Stimulated activated CD8-positive, alpha-beta memory T cell treated with anti-CD3 and anti-CD28 coated beads, Interleukin-2, amount 100 ng/mL, for 1 hour (primary cell): ENCODE measurements at places on chromosomes 3 and 15.

DNA sequence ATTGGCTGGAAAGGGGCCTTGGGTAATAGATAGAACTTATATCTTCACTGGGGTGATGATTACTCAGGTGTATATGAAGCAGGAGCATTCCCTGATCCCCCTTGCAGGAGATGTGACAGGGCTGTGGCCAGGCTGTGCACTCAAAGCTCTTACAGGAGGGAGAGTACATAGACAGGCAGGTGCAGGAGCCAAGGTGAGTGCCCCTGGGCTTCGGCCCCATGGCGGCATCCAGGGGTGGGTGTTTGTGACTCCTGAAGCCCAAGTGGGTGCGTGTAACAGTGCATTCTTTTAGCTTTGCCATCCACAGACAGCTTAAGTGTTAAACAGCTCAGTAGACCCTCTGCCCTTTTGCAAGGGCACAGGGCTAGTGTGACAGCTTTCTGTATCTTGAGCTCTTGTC, 236.6 kb upstream of the GPR149 start:
- no peak for DNase-seq

DNA sequence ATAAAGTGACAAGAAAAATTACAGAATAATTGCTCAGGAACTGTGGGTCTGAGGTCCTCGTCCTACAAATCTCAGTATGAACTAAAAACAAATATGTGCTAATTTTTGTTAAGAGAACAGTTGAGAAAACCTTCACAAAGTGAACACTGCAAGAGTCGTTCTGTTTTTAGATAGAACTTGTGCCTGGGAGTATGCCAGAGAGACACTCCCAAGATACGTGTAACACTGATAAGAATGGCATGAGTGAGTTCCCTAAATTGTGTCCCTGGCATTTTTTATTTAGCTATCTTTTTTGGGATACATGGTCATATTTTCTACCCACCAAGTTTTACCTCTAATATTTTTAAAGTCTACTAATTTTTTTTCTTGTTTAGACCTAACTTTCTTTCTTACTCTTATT, 860.0 kb upstream of the NR2F2 start:
- no peak for DNase-seq

- DNase-seq, result no peak
These were observed 880 bp downstream of the NISCH start for GRCh38 chr3:52456169-52456799.

GRCh38 chr15:69126054-69126469, 34.4 kb upstream of the GLCE start:
- DNase-seq, result no peak

DNA sequence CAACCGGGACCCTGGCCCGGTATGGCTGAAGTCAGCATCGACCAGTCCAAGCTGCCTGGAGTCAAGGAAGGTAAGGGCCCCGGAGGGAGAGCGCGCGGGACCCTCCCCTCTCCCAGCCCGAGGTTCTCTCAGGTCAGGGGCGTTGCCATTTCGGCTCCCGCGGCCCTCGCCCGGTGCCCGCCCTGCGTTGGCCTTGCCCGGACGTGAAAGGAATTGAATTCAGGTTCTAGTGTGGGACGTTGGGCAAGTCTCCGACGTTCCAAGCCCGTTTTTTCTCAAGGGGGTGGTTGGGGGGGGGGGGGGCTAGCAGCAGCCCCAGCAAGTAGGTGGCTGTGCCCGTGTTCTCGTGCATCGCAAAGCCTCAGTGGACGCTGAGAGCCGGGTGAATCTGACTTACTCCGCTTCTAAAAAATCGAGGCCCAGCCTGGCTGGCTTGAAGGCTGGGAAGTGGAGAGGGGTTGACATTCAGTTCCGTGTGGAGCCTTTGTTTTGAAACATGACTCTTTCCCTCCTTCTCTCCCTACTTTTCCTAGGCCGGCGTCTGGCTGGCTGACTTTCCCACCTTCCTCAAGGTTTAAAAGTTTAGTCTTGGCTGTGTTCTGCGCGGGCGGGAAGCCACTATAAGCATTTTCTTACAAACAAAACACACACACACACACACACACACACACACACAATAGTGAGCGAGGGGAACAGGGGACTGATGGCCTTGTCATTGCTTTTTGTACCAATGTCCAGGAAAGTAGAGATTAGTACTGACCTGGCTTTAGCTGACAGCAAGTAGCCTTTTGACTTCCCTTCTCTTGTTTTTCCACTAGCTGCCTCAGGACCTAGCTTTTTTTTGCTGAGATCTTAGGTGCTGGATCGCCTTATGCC, at the start of gene UTS2B:
TSS of gene UTS2B (minus strand) at position 873 of the 876 bp plus-strand sequence. CDS start 48,337 bp downstream, outside the sequence.
- DNase-seq, result no peak

DNA sequence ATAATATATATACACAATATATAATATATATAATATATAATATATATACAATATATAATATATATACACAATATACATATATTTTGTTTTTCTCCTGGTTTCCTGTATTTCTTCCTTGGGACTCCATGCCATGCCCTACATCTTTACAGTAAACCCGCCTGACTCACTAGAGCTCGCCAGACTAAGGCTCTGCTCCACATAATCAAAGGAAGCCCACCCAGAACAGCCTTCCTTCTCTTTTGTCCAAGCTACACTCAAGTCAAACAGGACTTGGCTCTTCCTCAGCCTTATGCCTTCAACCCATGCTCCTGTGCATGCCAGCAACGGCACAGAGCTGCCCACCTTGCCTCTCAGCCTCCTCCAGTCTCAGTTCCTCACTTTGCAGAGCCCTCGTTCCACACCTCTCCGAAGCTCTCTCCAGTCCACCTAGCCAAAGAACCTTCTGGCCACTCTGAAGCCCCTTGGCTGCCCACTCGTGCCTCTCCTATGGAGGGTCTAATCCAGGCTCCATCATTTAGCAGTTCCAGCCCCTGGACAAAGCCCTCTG, 109.1 kb downstream of the RFTN1 start:
- DNase-seq, result no peak

DNA sequence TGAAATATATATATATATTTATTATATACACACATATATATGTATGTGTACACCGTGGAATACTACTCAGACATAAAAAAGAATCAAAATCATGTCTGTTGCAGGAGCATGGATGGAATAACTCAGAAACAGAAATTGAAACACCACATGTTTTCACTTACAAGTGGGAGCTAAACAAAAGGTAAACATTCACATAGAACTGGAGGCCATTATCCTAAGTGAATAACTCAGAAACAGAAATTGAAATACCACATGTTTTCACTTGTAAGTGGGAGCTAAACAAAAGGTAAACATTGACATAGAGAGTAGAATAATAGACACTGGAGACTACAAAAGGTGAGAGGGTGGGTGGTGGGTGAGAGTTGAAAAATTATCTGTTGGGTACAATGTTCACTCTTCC, 171.5 kb upstream of the GOLIM4 start:
- no peak for DNase-seq

DNA sequence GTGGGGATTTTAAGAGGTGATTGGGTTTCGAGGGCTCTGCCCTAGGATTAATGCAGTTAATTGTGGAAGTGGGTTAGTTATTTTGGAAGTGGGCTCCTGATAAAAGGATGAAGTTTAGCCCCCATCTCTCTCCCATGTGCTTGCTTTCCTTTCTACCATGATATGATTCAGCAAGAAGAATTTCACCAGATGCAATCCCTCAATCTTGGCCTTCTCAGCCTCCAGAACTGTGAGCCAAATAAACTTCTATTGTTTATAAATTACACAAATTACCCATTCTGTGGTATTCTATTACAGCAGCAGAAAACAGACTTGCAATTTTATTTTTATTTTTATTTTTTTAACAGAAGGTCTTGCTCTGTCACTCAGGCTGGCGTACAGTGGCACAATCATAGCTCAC, 27.3 kb upstream of the UBE2E1 start:
- no peak for DNase-seq

DNA sequence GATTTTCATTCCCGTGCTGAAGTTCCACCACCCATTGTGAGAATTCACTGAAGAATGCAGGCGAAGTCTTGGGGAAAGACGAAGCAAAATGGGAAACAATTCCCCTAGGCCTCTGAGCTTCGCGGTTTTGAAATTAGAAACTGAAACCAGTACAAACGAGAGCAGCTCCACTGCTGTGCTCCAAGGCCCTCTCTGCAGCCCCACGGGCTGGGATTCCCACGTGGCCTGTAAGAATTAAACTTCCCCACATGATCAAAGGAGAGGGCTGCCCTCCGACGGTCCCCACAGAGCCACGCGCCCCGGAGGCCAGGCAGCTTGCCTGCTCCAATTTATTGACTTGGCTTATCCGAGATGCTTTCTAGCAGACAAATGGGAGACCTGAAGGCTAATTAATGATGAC, 144.0 kb downstream of the GREM1 start:
- DNase-seq, result no peak

GRCh38 chr3:126447456-126448106, 28.1 kb downstream of the ZXDC start:
- DNase-seq, result no peak

GRCh38 chr15:45732662-45733061, 97.8 kb downstream of the SQOR start:
- DNase-seq, result no peak

- DNase-seq, result no peak
These were observed 243.8 kb downstream of the ZNF621 start for GRCh38 chr3:40768536-40768935.

DNA sequence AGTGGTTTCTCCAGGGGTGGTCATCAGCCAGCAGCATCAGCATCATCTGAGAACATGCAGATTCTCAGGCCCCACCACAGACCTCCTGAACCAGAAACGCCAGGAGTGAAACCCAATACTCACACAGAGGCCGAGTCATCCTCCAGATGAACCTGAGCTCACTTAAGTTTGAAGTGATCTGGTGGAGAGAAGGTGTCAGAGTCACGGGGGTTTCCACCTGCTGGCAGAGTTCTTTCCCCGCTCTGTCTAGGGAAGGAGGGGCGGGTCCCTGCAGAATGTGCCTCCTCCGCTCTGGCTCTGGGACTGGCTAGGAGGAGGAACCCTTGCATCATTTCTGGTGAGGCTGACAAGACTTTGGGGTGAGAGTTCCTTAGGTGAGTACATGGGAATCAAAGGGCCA, 13.3 kb upstream of the KIF23 start:
- DNase-seq, result no peak

- no peak for DNase-seq
These were observed 30.8 kb downstream of the CHCHD4 start for GRCh38 chr3:14093831-14094230.

- no peak for DNase-seq
These were observed 36.4 kb downstream of the CCDC80 start for GRCh38 chr3:112604536-112604935.

GRCh38 chr3:193481436-193481835, 73.3 kb downstream of the ATP13A4 start:
- no peak for DNase-seq

DNA sequence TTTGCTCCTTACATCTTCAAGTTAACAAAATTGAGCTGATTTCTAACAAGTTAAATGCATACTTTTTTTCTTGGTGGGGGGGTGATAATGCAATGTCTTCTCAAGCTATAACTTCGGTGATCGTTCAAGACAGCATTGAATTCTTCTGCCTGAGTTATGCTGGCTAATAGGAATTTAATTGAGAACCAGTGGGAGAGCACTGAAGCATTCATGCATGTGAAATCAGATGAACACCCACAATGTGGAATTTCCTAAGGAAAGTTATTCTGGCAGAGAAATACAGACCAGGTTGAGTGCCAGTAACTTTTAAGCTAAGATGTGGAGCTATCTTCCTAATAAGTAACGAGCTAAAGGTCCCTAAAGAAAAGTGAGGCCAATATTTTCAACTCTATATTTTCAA, 3.0 kb downstream of the SPATA16 start:
- DNase-seq, result no peak

GRCh38 chr3:52366527-52366926, 50.4 kb downstream of the DNAH1 start:
- DNase-seq, result no peak

- no peak for DNase-seq
These were observed 51.0 kb downstream of the NKIRAS1 start for GRCh38 chr3:23865595-23866396.

- no peak for DNase-seq
These were observed 175.6 kb downstream of the SMAD6 start for GRCh38 chr15:66877477-66878271.

- DNase-seq, result no peak
These were observed 33.4 kb upstream of the RARRES1 start for GRCh38 chr3:158765518-158766205.

- no peak for DNase-seq
These were observed 105.3 kb upstream of the TOPAZ1 start for GRCh38 chr3:44136421-44136820.

GRCh38 chr3:196889844-196890708, 22.4 kb downstream of the SENP5 start:
- DNase-seq, result no peak

- DNase-seq, result no peak
These were observed 57.1 kb downstream of the SHQ1 start for GRCh38 chr3:72791161-72791560.

DNA sequence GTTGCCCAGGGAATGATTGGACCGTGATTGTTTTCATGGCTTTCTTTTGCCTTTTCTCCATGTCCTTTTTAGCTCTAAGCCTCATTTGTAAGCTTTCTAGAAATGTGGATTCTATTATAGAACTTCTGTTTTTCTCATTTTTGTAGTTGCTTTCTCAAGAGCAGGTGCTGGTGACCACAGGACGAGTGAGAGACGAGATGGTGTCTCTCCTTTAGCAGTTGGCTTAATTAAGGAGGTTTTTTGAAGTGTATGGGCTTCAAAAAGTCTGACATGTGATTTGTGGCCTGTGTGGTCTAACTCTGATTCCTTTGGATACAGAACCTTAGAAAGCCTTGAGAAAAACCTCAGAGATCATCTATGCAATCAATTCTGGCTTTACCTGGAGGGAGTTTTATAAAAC, 292.8 kb downstream of the LPP start:
- no peak for DNase-seq

GRCh38 chr3:114554731-114555130, 260.9 kb downstream of the TIGIT start:
- DNase-seq, result no peak

- no peak for DNase-seq
These were observed 16.0 kb downstream of the CDV3 start for GRCh38 chr3:133589503-133589902.

DNA sequence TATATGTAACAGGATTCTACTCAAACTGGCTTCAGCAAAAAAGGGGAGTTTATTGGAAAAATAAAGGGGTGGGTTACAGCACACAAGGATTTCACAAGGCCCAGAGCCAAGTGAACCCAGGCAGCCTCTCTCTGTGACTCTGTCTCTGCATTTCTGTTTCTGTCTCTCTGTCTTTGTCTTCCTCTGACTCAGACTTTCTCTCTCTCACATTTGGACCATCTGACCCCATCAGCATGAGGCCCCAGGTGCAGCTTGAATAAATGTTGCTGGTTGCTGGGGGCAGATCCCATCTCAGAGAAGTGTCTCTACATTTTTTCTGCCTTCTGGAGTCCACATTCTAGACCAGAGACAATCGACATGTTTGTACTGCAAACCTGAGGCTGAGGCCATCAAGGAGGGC, 45.0 kb downstream of the RPLP1 start:
- DNase-seq, result no peak

- DNase-seq, result no peak
These were observed 276.4 kb downstream of the FAM43A start for GRCh38 chr3:194962056-194962455.

- no peak for DNase-seq
These were observed 41.0 kb downstream of the EPHB3 start for GRCh38 chr3:184602372-184603150.
